Osteoblast (primary cell): ENCODE measurements at places on chromosomes 7 and 10.

GRCh38 chr7:31688372-31688771 lies 1.4 kb downstream of the PPP1R17 start:
- no peak for DNase-seq

DNA sequence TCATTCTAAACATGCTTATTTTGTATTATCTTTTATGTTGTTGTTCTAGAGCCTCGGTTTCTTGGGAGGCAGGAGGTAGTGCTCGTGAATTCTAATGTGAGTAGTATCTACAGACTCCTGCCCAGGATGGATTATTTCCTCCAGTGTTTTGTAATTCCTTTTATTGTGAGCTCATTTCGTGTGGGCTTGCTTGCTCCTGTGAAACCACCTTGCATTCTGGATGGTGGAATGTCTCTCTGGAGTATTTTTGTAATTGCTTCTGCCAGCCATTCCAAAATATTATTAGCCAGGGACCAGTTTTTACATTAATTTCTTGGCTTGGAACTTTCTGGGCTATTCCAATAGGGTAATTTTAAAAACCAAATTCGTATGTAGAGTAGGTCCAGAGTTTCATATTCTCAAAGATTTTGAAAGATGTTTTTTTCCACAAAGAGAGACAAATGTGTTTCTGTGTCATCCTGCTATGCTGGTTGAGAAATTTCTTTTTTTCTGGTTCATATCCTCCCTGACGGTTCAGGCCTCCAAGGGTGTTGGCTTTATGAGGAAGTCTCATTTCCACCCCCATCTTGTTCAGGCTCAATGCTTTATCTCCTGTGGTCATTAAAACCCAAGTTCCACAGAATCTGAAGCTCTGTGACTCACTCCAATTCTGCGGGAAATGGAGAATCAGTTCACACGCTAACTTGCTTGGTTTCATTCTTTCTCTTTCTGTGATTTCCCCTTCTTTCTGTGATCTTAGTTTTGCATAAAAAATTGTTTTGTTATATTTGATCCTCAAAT lies 41.7 kb upstream of the CALD1 start:
- DNase-seq = no peak

DNA sequence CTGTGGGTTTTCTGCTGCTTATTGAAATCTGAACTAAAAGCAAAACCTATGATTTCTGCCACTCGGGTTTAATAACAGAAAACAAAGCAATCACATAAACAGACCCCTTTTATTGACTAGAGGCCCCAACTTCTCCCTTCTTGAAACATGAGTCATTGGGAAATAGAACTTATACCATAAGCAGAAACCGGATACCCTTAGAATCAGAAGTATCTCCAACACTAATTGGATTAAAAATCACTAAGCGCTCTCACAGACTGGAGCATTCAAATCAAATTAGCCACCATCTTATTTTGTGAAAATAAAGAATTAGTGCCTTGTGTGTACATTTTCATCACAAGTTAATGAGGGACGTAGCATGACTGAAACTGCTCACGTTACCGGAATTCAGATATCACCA lies 206.9 kb downstream of the WDR11 start:
- no peak for DNase-seq

DNA sequence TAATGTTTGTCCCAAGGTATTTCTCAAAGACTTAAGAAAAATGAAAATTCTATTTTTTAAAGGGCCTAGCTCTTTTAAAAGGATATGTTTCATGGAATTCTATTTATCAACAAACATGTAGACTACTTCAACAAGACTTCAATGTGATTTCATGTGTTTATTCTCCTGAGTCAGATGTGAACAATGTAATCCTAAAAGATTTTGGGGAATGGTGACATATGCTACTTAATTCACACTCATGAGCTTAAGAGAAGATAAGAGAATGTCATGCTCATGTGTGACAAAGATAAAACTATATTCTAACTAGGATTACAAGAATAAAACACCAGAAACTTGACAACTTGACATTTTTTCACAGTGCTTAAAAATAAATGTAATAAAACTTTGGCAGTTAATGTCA lies 127.5 kb downstream of the TES start:
- DNase-seq = no peak

- no peak for DNase-seq
Observed at GRCh38 chr10:51162002-51162401, 87.7 kb downstream of the PRKG1 start.

DNA sequence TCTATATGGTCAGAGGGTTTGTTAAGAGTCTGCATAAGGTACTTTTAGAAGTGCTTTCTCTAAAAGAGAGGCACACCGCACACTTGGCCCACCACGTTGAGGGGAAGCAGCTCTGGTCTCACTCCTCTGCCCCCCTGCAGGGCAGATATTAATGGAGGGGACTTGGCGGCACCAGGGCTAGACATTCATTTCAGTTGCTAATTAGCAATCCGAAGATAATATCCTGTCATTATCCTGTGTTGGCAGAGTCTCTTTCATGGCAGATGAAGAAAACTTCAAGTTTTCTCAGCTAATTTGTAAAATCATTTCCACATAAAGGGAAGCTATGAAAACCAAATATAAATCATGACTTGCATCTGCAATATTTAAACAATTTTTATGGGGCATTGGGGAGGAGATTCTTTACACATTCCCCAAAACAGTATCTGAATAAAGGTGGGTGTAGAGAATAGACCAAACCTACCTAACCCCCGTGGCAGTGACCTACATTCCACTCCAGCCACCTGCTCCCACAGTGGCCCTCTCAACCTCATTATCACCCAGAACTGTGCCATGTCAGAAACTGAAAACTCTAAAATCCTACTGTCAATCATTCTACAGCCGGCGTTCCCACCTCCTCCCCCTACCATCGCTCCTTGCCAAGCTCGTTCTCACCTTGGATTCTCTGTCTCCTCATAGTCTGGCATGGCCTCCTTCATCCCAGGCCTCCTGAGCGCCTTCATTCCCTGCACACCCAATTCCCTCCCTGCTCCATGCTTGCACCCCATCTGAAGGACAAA lies 54.1 kb upstream of the STK17A start:
- DNase-seq = no peak

- DNase-seq = no peak
Observed at GRCh38 chr10:78199005-78199725, 165.5 kb downstream of the RPS24 start.

DNA sequence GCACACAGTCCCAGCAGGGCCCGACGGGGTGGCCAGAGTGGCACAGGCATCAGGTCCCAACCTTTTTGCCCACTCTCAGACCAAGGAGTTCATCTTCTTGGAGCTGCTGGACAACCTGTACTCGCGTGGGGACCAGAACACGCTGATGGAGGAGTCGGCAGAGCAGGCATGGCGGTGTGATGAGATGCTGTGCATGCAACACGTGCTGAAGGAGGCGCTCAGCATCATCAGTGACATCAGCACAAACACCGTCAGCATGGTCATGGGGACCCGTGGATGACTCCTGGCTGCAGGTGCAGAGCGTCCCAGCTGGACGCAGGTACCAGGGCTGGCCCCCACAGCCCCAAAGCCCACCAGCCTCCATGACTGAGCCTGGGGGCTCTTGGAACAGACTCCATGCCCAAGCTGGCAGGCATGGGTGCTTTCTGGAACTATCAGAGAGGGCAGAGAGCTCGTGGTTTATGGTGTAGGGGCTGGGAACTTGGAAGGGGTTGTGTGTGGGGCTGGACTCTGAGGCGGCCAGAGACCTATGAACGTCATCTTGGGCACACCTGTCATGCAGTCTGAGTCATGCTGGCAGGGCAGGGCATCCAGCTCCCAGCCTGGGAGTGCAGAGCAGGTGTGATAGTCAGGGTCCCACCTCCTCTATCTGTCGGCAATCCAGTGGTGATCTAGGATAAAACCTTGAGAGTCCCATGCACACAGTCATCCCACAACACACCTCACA lies 8.2 kb upstream of the MTPAP start:
- DNase-seq = peak; percentile 42

DNA sequence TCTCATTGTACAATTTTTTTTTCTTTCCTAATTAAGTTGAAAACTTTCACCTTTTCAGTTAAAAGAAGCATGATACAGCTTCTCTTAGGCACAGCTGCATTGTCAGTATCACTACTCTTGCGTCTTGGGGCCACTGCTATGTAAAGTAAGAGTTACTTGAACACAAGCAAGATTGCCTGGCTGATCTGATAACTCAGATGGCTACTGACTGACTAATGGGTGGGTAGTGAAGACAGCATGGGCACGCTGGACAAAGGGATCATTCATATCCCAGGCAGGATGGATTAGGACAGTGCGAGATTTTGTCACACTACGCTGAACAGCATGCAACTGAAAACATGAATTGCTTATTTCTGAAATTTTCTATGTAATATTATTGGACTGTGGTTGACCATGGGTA lies 11.6 kb upstream of the ADAMTS14 start:
- no peak for DNase-seq

DNA sequence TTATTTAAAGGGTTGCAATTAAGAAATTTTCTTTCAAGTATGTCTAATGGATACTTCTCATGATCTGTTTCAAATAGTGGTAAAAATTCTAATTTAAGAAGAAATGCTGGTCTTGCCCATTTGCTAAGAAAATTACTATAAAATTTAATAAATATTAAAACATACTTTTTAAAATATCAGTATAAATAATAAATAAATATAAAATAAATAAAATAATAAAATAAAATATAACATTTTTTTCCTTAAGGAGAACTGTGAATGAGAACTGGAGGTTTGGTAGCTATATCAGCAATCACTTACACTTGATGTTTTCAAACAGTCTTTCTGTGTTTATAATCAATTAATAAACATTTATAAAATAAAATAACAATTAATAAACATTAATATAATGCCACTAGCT lies 266.1 kb downstream of the HGF start:
- no peak for DNase-seq

DNA sequence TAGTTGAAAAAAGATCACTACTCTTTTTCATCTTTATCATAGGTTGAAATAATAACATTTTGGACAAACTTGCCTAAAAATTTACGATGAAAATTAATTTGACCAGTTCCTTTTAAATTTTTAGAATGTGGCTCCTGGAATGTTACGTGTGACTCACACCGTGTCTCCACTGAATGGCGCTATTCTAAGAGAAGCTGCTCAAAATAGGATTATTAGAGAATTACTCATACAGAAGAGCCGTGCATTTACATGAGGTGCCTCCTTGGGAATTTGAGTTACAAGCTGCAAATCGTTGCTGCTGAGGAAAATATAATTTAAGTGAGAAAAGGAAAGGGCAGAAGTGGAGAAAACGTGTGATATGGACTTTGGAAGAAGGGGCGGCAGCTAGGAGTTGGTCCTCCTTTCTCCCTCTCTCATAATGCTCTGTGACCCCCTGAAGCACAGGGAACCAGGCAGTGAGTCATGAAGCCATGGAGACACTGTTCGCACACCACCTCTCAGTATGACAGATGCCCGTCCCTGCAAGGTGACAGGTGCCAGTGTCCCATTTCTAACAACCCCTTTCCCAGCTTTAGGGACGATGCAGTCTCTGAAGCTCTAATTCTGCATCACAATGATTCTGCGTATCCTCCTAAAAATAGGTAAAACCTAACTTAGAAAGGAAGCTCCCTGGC lies 323.2 kb upstream of the COBL start:
- no peak for DNase-seq

DNA sequence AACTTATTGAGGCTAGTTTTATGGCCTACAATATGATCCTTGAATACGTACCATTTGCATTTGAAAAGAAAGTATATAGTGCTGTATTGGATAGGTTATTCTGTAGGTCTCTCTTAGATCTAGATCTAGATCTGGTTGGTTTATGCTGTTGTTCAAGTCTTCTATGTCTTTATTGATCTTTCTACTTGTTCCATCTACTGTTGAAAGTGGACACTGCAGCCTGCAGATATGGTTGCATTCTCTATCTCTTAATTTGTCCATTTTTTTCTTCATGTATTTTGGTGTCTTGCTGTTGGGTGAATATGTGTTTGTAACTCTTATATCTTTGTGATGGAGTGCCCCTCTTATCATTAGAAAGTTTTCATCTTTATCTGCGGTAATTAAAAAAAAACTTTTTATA lies 139.4 kb upstream of the PCDH15 start:
- no peak for DNase-seq

- no peak for DNase-seq
Observed at GRCh38 chr7:106595922-106596321, 65.0 kb downstream of the CCDC71L start.

- peak; percentile 95 for DNase-seq
Observed at GRCh38 chr10:120460776-120461175, 3.7 kb downstream of the PLPP4 start.

GRCh38 chr10:74728225-74728624 lies 98.2 kb upstream of the KAT6B start:
- DNase-seq = no peak

- DNase-seq = no peak
Observed at GRCh38 chr7:66564045-66564444, 64.6 kb upstream of the KCTD7 start.

GRCh38 chr10:4034907-4035598 lies 250.0 kb upstream of the KLF6 start:
- DNase-seq = peak; percentile 62

DNA sequence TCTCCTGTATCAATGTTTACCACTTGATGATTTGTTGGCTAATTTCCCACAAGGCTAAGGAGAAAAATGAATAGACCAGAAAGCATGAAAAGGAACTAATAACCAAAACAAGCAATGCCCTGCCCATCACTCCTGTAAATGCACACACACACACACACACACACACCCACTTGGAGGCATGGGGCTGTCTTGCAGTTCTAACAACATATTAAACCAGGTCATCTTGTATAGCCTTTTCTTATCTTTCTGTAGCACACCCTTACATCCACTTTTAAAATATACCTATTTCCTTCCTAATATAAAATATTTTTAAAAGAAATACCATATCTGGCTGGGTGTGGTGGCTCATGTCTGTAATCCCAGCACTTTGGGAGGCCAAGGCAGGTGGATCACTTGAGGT lies 105.3 kb downstream of the CTTNBP2 start:
- no peak for DNase-seq

DNA sequence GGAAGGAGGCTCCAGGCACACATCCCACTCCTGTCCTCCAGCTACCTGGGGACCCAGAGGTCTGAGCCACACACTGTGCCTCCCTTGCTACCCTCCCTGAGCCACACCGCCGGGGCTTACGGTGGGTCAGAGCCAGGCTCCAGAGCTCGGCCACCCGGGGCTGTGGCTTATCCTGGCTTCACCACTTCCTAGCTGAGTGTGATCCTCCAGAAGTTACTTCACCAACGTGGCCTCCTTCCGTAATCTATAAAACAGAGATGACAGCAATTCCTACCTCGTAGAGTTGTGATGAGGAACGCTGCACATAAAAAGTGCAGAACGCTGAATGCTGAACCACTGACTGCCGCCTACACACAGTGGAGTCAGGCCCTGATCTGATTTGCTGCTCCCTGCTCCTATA lies 285.0 kb downstream of the PRPF18 start:
- no peak for DNase-seq

- DNase-seq = peak; percentile 90
Observed at GRCh38 chr7:129831424-129832058, 121.2 kb downstream of the UBE2H start.

GRCh38 chr10:114257498-114257897 lies 18.4 kb downstream of the VWA2 start:
- DNase-seq = no peak
